ENCODE measurements at places on chromosomes 6 and 20.

GRCh38 chr20:63182425-63182824 is 33.5 kb downstream of the YTHDF1 start:
- no peak for DNase-seq

- DNase-seq: no peak
Measured at GRCh38 chr6:162960679-162961457, 233.1 kb downstream of the PACRG start.

DNA sequence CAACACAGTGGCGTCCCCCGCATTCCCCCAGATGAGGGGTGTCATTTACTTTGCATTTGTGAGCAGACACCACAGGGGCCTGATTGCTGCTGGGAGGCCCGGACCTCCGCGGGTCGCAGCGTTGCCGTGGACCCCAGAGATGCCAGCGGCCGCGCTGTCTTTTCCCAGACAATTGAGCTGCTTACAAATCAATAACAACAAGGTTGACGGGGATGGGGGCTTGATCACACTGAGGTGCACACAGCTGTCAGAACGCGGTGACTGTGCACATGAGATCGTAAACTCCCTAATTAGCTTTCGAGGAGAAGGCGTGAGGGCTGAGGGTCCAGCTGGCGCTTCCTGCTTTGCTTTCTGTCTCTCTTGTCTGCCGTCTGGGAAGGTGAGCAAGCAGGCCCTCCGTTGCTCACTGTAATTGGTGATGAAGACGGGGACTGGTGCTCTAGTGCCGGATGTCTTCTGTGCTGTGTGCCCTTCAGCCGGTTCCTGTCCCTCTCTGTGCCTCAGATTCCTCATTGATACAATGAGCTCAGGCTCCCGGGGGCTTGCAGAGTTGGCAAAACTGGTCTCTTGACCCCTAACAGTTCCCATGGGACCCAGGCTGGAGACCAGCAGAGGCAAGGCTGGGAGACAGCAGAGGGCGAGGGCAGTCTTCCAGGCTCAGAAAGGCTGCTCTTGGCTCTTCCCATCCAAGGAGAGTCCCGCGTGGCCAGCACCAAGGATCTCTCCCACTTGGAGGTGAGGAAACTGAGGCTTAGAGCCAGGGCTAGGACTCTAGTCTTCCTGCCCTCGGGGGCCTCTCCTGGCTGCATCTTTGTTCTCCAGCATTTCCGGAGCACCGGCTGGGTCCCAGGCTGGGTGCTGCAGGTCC is 126.0 kb upstream of the PMEPA1 start:
- DNase-seq: no peak

DNA sequence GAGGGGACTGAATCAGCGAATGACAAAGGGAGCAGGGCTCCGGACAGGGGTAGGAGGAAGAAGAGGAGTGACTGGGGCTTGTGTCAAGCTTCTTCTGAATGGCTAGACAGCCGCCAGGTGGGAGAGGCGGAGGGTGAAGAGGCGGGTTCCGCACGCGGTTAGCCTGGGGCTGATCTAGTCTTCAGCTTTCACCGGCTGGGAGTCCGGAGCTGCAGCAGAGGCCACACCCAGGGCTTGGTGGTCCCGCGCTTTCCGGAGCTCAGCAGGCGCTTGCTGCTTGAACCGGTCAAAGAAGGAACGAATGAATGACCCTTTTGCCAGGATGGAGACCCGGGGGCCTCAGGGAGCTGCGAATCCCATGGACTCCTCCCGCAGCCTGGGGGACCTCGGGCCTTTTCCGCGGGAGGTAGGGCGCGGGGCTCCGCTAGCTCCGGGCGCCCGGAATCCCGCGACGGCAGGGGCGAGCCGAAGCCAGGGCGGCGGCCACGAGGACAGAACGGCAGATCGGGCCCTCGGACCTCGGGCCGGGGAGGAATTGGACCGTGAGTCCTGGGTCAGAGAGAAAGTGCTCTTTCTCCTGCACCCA is at the start of gene C6orf141:
C6orf141 (plus strand) TSS at position 177 of the 586 bp plus-strand sequence; CDS start at position 302, 125 bp downstream.
- DNase-seq: no peak

- DNase-seq: peak; percentile 69
Measured at GRCh38 chr6:122730775-122731386, 48.6 kb upstream of the FABP7 start.

- DNase-seq: no peak
Measured at GRCh38 chr20:37615340-37616109, 78.3 kb upstream of the CTNNBL1 start.

DNA sequence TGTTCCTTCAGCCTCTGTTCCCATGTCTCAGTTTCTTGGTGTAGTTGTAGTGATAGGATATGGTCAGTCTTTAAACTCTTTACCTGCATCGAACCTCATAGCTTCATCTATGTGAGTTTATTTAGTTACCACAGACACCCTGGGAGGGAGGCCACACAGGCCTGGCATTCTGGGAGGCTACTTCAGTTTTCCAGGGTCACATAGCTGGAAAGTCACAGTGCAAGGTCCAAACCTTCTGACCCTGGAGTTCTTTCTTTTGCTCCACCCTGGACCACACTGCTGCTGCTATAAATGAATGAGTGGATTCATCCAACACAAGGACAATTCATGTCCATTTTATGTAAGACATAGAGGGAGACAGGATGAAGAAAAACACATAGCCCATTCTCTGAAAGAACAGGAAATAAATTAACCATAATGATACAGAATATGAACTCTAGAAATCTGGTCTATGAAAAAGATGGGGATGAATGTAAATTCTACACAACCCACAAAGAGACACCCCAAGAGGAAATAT is 60.8 kb downstream of the LAMA4 start:
- DNase-seq: no peak

DNA sequence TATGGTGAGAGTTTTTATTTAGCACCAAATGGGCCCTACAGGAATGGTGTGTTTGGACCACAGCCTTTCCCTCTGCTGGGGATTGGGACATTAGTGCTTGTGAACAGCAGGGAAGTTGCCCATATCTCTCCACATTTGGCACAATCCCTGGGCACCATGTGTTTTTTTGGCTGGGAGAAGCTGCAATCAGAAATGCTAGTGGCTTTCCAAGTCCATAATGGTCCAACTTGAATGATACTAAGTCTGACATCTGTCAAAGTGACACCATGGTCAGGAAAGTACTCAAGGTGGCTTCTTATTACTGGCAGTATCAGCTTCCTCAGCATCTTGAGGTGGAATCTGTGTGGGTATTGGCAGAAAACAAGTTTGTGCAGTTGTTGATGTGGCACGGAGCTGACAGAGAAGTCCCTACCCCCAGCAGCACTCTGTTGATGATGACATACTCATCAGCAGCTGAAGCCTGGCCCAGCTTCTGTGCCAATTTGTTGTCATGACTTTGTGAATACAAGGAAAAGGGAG is 53.0 kb downstream of the SASH1 start:
- peak; percentile 69 for DNase-seq

DNA sequence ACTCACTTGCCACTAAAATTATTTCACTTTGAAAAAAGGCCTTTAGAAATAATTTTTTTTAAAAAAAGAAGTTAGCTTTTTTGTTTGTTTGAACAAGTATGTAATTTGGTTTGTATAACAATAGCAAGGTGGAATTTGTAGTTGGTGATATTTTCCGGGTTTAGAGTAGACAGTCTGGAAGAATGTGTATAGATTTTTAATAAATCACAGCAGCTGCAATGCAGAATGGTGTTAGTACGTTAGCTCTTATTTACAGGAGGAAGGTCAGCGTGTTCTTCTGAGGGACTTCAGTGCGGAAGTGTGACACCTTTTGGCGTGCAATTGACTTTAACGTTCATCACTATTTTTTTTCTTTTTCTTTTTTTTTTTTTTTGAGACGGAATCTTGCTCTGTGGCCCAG is 115.4 kb downstream of the PLEKHG1 start:
- no peak for DNase-seq

GRCh38 chr6:137799950-137800568 is 67.0 kb upstream of the TNFAIP3 start:
- DNase-seq: peak; percentile 75

DNA sequence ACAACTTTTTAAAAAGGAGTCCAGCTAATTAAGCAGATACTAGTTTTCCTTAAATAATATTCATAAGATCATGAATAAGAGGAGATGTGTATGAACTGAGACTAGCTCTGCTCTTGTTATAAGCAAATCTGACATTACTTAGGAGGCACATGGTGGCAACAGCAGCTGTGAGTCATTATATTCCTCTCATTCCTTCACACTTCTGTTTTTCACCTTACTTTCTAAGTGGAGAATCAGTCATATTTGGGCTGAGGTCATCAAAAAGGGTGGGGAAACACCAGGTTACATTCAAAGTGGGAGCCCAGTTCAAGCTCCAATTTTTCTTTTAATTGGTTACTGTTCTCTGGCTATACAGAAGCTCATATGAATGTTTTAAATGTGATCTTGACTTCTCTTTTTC is 6.0 kb upstream of the RIPPLY2 start:
- no peak for DNase-seq

DNA sequence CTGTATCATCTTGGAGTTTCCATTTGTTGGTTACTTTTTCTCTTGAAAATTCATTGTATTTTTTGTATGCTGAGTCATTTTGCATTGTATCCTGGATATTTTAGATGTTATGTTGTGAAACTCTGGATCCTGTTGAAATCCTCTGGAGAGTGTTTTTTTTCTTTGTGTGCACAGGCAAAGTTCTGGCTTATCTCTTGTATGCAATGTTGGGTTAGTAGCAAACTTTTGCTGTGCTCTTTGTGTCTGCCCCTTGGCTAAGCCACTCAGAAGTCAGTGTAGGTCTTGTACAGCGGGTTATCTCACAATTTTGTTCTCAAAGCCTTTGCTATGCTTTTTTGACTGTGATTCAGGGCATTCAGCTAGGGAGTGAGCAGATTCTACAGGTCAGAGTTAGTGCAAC is 29.1 kb upstream of the LMBRD1 start:
- no peak for DNase-seq

GRCh38 chr6:46325561-46326530 is 155.1 kb upstream of the ENPP5 start:
- peak; percentile 88 for DNase-seq

GRCh38 chr6:39361657-39362486 is 39.4 kb upstream of the KCNK16 start:
- peak; percentile 84 for DNase-seq

GRCh38 chr20:24738981-24739633 is 210.0 kb upstream of the CST7 start:
- DNase-seq: no peak

- no peak for DNase-seq
Measured at GRCh38 chr20:62587757-62588402, 54.4 kb upstream of the SLCO4A1 start.

DNA sequence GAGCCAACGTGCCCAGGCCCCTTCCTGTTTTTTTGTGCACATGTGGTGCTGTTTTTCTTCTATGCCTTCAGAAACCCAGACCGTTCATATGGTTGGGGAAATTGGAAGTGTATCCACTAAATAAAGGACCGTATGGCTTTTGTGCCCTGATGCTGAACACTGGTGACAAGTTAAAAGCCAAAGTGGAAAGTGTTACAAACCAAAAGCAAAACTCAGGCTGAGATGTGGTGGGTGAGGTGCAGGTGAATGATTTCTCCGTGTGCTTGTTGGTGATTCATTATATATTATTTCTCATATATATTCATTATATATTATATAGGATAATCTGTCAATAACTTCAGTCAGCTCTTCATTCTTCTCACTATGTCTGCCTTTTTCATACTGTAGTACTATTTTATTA is 148.6 kb downstream of the SOBP start:
- no peak for DNase-seq

DNA sequence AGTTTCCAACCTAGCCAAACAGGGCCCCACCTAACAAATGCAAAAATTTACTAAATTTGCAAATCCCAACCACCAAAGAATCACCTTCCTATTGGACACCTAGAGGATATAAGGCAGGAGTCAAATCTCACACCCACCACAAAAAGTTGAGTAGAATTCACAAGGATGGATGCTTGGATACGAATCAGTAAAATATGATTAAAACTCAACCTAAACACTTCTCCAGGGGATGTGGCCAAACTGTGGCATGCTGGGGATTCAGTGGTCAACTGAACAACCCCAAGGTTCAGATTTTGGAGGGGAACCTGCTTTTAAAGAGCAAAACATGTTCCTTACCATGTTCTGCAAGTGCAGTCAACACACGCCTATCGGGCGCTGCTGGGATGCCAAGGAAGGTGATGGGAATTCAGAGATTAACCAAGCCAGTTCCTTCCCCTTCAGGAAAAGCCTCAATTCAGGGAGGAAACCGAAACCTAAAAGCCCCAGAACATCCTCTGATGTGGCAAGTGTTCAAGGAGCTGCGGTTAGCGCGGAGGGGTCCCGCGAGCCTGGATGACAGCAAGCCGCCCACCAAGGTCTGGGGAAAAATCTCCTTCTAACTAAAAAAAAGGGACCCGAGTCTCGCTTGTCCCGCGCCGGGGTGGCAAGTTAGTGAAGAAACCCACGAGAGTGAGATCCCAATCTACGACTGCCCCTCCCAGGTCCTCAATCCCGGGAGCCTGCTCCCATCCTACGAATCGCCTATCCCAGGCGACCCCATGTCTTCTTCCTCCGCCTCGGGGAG is 902 bp downstream of the SAMHD1 start:
- DNase-seq: peak; percentile 45

DNA sequence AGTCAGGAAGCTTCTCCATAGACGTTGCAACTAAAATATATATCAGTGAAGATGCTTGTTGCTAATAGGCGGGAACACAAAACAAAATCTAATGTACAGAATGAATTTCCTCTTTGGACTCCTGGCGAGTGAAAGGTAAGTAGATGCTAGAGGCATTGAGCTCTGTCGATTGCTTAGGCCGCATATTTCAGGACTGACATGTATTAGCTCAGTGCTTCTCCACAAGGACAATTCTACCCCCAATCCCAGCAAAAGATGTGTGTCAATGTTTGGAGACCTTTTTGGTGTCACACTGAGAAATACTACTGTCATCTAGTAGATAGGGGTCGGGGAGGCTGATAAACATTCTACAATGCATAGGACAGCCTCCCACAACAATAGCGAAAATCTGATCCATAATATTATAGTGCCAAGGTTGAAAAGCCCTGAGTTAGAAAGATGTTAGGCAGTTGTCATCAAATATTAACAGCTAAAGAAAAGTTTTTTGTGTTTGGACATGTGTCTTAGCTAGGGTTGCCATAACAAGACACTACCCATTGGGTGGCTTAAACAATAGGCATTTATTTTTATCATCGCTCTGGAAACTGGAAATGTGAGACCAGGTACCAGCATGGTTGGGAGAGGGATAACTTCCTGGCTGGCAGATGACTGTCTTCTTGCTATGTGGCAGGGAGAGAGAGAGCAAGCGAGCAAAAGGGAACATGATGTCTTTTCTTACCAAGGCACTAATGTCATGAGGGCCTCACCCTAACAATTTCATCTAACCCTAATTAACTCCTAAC is 48.0 kb upstream of the BCAS1 start:
- no peak for DNase-seq

DNA sequence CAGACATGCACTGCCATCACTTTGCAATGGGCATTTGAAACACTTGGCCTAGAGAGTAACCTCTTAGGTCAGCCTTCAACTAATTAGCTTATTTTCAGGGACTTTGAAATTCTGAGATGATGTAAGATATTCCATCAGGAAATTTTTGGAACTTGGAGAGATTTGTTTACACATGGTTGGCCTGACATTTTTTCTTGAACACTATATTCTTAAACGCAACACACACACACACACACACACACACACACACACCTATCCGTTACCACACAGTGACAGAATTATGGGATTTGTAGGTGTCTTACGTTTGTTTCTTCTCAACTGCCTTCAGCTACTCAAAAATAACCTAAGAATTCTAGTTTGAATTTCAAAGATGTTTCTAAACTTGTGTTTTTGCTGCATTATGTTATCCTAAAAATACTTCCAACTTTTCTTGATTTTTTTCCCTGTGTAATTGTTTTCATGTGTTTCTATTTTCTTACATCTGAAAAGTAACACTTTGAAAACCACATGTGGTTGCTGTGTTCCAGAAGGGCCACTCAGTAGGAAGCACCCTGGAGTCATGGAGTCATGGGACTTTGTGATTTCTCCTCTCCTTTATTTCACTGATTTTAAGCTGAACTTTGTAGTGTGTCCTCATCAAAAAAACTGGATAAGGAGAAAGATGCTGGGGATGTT is 31.9 kb downstream of the MARCKS start:
- no peak for DNase-seq
